ENCODE measurements at places on chromosomes 1 and 21.

- no peak for DNase-seq
Observed at GRCh38 chr1:27416387-27417111, 24.1 kb downstream of the GPR3 start.

DNA sequence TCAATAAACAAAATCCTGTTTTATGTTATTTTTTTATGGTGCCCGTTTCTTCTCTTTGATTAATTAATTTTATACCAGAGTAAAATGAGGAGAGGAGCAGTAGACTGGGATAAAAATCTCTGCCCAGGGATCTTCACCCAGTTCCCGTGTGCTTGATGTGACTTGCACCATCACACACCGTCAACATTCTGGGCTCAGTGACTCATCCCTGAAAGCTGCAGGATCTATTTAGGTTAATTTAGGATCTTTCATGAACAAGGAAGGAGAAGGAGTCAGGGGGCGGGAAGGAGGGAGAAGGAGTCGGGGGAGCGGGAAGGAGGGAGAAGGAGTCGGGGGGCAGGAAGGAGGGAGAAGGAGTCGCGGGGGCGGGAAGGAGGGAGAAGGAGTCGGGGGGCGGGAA, 182.4 kb downstream of the SMYD3 start:
- DNase-seq = no peak

GRCh38 chr21:46243960-46244361, 15.4 kb upstream of the LSS start:
- no peak for DNase-seq

DNA sequence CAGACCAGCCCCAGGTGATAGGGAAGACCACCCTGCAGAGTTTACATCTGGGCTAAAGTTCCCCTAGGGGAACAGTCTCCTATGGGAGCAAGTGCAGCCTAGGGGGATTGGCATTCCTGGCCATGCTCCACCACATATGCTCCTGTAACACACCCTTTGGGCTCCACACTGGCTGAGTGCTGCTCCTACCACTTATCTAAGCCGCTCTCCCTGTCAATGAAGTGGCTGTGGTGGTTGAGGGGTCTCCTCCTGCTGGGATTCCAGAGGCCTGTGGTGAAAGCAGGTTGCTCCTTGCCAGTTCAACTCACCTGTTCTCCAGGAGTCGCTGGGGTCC, 51.1 kb downstream of the COL24A1 start:
- DNase-seq = no peak

Measured in Panc1 (cell line).